Myometrial cell (primary cell): ENCODE measurements at places on chromosomes 16 and 17. TPM values are rescaled to one million over a fixed set of nuclear protein-coding genes. Genes with fewer than 3 reads are reported as not detected.

CCL17 gene
- total RNA-seq, result not detected in 2 replicates

KRT33B gene
- under 0.01 TPM in 1 of 2 replicates, not detected in the other for total RNA-seq

TBC1D3 gene
- total RNA-seq, result not detected in 2 replicates

PIK3R6 gene
- total RNA-seq, result not detected in 2 replicates

DYNC1LI2 gene
- 49.0 and 53.5 TPM in 2 replicates for total RNA-seq

HIC1 gene
- 112 and 136 TPM in 2 replicates for total RNA-seq

NOL11 gene
- total RNA-seq, result 26.2 and 28.5 TPM in 2 replicates

TMEM92 gene
- 0.29 and 0.89 TPM in 2 replicates for total RNA-seq

C17orf100 gene
- total RNA-seq, result 0.71 and 0.86 TPM in 2 replicates

B9D1 gene
- 45.8 and 49.8 TPM in 2 replicates for total RNA-seq

GNAO1 gene
- 0.53 TPM in 1 of 2 replicates, not detected in the other for total RNA-seq

ACE gene
- 1.9 and 5.5 TPM in 2 replicates for total RNA-seq

TEKT5 gene
- not detected in 2 replicates for total RNA-seq

MIEF2 gene
- 15.4 and 18.7 TPM in 2 replicates for total RNA-seq

HS3ST3B1 gene
- 5.8 and 7.5 TPM in 2 replicates for total RNA-seq

HS3ST3A1 gene
- total RNA-seq, result 16.0 and 20.5 TPM in 2 replicates

GFOD2 gene
- total RNA-seq, result 9.7 and 12.4 TPM in 2 replicates

DYNLRB2 gene
- 0.86 TPM in 1 of 2 replicates, not detected in the other for total RNA-seq

CHRNE gene
- 0.35 and 0.86 TPM in 2 replicates for total RNA-seq

ZNF19 gene
- total RNA-seq, result 1.1 and 11.5 TPM in 2 replicates
